ENCODE measurements at places on chromosomes 12 and 14. TPM values are rescaled to one million over a fixed set of nuclear protein-coding genes. Genes with fewer than 3 reads are reported as not detected.
A peak's percentile ranks its signal among the peaks of the same experiment; 100 is the strongest.

DNA sequence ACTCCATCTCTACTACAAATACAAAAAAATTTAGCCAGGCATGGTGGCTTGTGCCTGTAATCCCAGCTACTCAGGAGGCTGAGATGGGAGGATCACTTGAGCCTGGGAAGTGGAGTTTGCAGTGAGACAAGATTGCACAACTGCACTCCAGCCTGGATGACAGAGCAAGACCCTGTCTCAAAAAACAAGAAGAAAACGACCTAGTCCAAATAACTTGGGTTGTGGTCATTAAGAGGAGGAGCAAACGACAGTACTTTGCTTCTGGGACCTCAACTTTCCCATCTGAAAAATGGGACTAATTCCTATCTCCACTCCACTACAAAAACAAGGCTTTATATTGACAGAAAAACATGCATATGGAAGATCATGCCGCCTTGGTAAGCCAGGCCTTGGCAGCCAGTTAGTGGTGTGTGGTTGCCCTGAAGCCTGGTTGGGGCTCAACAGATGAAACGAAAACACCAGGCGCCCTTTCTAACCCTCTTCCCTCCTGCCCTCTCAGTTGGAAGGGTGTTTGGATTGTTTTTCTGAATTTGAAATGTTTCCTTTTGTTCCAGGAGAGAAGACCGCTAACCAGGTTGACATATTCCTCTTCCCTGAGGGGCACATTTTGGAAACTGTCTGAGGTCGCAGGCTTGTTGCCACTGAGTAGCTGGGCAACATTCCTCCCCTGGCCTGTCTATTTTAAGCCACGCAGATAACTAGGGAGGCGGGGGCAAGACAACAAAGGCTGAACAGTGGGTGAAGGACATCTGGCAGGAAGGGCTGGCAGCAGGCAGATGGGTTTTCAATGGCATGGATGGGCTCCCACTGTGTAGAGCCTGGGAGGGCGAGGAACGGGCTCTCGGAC, 13.7 kb upstream of the VPS37B start:
- no peak for DNase-seq

RIN3 gene
- not detected for total RNA-seq

DMAC2L gene
- total RNA-seq = 38.6 TPM

DNA sequence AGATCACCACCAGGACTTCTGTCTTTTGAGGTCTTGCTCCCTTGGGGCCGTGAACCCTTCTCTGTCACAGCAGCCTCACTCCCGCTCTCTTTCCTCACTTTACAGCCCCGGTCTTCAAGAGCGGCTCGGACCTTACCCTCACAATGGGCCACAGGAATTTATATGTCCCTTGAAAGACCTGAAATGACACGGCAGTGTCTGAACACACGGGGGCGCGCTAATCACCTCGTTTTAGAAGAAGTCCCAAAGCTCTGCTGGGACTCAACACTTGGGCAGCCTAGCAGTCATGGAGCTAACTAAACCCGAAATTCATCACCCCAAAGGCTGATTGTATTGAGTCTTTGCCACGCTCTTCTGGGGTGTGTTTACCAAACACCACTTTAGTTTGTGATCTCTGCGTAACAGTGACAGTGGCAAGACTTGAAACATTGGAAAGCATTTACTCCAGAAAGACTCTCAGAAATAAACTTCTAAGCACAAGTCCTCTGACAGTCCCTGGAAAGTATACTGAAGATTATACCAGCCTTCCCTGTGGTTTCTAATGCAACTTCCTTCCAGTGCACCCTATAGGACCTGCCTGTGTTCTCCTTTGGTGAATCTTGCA, 29.0 kb downstream of the SERPINA11 start:
- DNase-seq = peak; percentile 95

SUOX gene
- 3.1 TPM for total RNA-seq

DNA sequence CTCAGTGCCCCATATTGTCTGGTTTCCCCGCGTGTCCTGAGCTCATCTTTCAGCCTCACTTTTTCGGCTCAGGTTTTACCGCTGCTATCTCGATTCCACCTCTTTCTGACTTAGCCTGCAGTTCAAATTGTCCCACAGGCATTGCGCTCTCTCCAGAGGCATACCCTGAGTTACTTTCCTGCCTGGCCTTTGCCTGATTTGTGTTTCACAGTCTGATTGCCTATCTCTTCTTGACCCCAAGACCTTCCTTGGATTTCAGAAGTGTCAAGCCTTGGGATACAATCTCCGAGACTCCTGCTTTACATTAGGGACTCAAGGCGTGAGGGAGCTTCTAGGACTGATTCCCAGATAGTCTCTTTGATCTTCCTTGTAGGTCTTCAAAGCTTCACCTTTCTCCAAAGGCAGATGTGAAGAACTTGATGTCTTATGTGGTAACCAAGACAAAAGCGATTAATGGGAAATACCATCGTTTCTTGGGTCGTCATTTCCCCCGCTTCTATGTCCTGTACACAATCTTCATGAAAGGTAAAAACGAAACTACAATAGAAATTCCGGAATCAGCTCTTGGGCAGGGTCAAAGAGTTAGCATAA, 629 bp downstream of the LETMD1 start:
- DNase-seq = peak; percentile 59

DNA sequence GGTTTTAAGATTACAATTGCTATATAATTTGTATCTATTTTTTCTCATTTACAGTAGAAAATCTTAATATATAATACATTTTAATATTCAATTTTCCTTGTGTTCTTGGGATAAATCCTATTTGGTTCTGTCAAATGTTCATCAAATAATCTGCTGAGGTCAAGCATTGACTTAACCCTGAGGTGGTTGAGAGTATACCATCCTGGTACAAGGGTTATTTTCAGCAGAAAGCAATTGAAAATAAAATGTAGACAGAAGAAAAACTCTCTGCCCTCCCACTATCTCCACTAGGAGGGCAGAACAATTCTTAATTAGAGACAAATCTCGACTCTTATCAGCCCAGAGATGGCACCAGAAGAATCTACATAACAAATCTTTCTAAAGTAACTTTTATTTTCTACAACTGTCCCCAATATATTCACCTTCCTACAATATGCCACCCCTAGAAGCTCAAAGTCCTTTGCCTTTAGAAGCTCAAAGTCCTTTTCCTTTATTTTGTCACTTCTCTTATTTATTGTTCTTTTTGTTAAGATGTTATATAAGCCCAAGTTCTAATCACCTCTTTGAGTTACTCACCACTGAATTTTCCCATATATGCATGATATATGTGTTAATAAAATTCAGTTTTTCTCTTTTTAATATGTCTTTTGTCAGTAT, 57.9 kb upstream of the ERGIC2 start:
- no peak for DNase-seq

GRCh38 chr14:95683793-95684192, 2.4 kb upstream of the TCL1B start:
- DNase-seq = peak; percentile 92

PPP1R3E gene
- 70.4 TPM for total RNA-seq

SMCO3 gene
- total RNA-seq = not detected

TMEM119 gene
- total RNA-seq = not detected

GRCh38 chr12:79086541-79087296, 222.1 kb downstream of the SYT1 start:
- no peak for DNase-seq

DNA sequence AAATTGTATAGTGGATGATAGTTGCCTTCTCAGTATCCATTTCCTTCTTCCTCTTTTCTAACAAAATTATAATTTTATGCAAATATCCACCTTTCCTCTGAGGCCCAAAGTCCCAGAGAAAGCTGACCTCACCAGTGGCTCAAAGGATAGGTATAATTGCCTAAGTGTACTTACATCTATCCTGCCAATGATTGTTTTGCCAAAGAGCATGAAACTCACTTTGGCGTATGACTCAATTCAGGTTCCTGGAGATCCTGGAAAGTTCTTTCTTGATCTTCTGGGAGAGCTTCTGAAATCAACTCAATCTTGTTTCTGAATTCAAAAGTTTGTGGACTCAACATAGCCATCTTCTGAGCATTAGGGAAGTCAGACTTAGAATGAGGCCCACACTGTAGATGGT, 10.5 kb upstream of the RBM25 start:
- peak; percentile 76 for DNase-seq

- no peak for DNase-seq
Observed at GRCh38 chr12:2003676-2004112, 563 bp downstream of the DCP1B start.

DNA sequence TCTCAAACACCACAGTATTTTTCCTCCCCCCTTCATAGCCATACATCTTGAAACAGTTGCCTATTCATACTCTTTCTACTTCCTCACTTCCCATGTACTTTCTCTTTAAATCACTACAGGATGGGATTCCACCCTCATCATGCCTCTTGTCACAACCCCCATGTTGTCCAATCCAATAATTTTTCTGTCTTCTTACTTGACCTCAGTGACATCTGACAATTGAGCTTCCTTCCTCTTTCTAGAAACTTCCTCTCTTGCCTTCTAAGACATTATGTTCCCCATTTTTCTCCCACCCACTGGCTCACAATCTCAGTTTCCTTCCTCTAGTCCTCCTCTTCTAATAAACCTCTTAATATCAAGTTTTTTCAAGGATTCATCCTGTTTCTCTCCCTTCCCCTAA, 5.3 kb downstream of the C2CD5 start:
- no peak for DNase-seq

DNA sequence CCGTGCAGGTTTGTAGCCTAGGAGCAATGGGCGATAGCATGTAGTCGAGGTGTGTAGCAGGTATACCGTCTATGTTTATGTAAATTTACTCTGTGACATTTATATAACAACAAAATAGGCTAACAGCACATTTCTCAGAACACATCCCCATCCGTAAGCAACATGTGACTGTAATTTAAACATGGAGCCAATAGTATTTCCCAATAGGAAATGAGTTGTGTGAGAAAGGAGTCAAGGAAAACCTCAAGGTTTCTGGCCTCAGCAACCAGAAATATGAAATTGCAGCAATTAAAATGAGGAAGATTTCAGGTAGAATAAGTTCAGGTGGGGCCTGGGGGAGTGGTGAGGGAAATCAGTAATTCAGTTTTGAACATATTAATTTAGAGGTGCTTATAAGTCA, 136.0 kb downstream of the MSRB3 start:
- no peak for DNase-seq

DNA sequence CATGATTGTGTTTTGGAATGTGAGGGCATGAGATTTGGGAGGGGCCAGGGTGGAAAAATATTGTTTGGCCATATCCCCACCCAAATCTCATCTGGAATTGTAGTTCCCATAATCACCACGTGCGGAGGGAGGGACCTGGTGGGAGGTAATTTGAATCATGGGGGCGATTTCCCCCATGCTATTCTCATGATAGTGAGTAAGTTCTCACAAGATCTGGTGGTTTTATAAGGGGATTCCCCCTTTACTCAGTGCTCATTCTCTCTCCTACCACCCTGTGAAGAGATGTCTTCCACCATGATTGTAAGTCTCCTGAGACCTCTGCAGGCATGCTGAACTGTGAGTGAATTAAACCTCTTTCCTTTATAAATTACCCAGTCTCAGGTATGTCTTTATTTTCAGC, 15.7 kb downstream of the OR10P1 start:
- no peak for DNase-seq

GRCh38 chr14:52089218-52089617, 20.4 kb upstream of the NID2 start:
- no peak for DNase-seq

CPSF6 gene
- 93.8 TPM for total RNA-seq

DNA sequence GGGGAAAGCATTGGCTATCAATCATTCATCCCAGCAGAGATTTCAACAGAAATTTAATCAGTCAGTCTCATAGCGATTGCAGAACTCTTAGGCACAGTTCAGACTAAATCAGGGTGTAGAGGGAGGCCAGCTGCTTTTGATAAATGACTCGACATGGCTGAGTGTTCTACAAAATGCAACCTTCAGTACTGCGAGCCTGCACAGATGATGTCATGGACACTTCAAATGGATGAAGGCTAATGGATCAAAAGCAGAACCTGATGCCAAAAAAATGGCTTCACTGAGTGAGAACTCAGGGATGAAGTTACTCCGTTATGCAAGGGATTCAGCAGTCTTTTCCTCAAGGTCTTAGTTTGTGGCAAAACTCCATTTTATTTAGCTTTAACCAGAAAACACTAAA, 167.3 kb downstream of the DACT1 start:
- no peak for DNase-seq

KRT6C gene
- total RNA-seq = not detected

- no peak for DNase-seq
Observed at GRCh38 chr12:124512667-124513296, 54.6 kb downstream of the NCOR2 start.

GRCh38 chr12:111099186-111099585, 178.8 kb upstream of the MYL2 start:
- DNase-seq = no peak

GRCh38 chr12:131776237-131776889, 51.8 kb upstream of the MMP17 start:
- DNase-seq = no peak

DNA sequence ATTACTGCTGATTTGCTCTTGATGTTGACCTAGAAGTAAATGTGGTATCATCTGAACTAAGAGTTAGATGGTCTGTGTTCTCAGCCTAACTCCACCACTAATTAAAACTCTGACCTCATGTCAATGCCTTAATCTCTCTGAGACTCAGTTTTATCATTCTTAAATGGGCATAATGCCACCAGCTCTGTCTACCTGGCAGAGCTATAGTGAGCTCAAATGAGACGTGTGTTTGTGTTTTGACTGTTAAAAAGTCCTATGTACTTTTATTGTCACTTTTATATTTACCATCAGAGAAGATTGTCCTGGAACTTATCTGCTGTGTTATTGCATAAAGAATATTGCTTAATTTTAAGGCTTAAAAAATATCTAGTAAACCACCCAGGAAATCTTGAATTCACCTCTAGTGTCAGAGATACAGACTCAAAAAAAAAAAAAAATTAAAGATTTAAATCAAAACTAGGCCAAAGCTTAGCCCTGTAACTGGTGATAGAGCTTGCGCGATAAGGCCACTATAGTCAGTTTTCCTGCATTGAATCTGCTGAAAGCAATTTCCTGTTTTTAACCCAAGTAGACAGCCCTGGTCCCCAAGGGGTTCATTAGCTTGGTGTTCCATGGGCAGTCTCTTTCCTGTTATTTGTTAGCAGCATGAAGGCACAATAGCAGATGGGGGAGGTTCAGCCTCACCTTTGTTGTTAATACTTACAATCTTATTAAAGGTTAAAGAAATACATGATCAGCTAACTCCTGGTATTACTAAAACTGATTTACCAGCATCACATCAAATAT, 261.8 kb downstream of the ATP23 start:
- no peak for DNase-seq

DNA sequence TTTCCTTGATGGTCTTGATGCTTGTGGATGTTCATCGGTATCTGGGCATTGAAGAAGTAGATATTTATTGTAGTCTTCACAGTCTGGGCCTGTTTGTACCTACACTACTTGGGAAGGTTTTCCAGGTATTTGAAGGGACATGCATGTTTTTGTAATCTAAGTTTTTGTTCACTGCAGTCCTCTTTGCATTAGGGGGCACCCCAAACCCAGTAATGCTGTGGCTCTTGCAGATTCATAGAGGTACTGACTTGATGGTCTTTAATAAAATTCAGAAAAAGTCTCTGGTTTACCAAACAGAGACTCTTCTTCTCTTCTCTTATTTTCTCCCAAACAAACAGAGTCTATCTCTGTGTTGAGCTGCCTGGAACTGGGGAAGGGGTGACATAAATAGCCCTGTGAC, 150.9 kb upstream of the SLC16A7 start:
- peak; percentile 42 for DNase-seq
